ENCODE measurements at places on chromosomes 6 and 20.

GRCh38 chr6:137541534-137542063 lies 47.4 kb upstream of the OLIG3 start:
- DNase-seq: no peak

- DNase-seq: no peak
These were observed 152.0 kb upstream of the EYA4 start for GRCh38 chr6:133088931-133089695.

DNA sequence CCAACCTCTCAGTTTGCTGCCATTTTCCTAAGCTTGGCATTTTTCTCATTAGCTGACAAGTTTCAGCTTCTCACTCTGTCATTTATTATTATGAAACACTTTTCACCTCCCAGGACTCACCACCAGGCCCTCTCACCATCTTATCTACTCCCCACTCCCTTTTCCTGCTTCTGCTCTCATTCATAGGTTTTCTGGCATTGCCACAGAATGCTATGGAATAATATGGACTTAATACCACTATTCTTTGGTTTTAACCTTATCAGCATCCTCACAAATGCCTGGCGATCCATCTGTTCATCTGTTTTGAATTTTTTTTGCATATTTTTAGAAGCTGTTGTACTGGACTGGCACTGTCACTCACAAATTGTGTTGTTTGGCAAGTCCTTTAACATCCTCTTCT lies 16.4 kb upstream of the LAMA4 start:
- DNase-seq: no peak

DNA sequence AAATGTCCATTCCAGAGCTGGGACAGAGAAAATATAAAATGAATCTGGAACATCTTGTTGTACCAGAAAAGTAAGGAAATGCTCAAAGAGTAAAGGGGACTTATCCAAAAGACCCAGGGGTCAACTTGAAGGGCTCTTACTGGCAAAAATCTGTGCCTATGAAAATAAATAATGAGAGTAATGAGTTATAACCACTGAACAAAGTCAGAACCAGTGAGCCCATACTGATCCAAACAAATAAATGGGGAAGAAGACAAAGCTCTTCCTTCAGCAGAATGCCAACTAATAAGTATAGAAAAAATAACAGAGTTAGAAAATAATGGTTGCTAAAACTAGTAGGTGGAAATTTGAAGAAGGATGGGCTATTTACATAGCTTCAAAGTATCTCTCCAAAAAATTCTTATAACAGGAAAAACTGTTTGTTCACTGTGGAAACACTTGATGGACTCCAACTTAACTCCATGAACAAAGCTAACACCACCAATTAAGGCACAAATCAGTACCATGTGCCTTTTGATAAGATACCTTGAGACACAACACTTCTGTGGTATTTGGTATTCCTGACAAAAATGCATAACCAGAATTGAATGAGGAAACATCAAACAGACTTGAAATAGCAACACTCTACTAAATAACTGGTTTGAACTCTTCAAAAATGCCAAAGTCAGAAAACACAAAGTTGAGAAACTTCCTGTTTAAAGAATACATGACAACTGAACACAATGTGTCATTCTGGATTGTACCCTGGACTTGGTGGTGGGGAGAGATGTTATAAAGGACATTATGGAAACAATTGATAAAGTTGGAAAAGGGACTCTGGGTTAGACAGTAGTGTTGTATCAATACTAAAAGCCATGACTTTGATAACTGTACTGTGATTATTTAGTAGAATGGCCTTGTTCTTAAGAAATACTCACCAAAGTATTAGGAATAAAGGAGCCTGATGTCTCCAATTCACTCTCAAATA lies 197.5 kb downstream of the ISM1 start:
- no peak for DNase-seq

GRCh38 chr6:47032974-47033765 lies 9.0 kb downstream of the ADGRF1 start:
- DNase-seq: no peak

DNA sequence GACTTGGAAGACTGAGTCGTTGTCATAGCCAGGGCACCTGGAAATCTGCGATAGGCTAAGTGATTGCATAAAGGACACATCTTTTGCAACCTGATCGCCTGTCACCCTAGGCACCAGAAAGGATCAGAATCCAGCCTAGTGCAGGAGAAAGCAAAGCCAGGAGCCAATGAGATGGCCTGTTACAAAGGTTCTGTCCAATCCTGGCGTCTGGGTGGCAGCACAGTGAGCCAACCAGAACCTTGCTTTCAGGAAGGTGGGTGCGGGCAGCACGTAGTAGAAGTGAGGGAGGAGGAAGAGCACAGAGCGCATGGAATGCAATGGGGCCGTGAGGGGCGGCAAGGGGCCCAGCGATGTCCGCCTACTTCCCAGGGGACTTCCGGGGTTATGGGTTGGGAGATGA lies 120.4 kb upstream of the GGTLC1 start:
- DNase-seq: peak; percentile 50

DNA sequence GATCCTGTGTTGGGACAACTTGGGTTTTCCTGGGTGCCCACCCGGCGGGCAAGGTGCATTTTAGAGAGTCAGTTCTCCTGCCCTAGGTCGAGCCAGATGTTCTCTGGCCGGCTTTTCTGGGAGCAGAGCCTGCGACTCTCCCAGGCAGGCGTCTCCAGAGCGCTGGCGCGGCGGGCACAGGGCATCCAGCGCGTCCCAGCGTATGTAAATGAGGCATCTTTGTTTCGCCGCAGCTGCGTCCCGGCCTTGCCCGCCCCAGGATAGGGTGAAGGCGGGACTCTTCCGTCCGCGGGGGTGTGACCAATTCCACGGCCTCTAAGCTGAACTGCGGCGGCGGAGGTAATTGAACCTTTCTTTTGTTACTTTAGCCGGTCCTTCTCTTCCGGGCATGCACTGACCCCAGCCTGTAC lies 9.1 kb downstream of the GRIK2 start:
- no peak for DNase-seq

GRCh38 chr20:35318502-35319157 lies 26.4 kb upstream of the FAM83C start:
- no peak for DNase-seq

GRCh38 chr20:48411245-48411644 lies 416.6 kb downstream of the PREX1 start:
- no peak for DNase-seq

DNA sequence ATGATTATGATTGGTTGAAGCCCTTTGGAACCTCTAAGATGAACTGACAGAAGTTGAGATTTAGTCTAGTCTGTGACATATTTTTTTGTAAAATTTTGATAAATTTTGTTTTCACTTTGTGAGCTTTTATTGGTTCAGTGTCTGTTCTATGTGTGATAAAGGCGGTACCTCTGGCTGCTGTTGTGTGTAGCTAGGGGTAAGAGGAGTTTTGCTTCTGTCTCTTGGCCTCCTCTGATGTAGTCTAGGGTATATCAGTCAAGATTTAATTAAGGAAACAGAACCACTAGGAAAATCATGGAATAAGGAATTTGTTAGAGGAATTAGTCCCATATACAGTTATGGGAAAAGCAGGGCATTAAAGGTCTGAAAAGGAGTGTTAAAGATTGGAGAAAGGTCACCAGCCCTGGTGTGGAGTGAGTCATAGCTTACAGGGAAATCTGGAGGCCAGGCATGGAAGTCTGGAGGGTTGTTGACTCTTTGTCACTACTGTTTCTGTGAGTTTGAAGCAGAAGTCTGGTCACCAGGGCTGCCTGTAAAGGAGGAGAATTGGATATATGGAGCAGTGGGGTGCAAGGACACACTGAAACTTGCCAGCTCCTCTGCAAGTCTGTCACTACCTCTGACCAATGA lies 28.5 kb downstream of the CDC5L start:
- DNase-seq: no peak

DNA sequence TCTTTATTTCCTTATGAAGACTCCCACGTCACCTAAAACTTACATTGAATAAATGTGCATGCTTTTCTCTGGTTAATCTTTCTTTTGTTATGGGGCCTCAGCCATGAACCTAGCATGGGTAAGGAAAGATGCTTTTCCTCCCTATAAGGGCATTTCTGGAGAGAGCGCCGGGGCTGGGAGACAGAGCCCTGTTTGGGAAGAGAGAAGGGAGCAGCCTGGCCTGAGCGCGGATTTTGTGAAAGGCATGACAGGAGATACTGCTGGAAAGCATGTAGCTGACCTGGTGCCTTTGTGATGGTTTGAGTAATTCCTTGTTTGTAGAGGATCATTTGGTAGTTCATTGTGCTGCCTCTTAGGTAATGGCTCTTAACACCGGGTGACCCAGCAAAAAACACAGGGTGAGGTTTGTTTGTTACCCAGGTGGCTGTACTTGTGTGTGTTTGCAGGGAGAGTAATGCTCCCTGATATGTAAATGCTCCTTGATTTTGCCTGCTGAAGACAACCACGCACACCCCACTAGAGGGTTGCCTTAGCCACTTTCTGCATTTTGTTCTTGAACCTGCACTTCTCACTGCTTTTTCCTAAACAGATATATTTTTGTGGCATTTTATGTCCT lies 59.2 kb downstream of the ANKRD6 start:
- no peak for DNase-seq

DNA sequence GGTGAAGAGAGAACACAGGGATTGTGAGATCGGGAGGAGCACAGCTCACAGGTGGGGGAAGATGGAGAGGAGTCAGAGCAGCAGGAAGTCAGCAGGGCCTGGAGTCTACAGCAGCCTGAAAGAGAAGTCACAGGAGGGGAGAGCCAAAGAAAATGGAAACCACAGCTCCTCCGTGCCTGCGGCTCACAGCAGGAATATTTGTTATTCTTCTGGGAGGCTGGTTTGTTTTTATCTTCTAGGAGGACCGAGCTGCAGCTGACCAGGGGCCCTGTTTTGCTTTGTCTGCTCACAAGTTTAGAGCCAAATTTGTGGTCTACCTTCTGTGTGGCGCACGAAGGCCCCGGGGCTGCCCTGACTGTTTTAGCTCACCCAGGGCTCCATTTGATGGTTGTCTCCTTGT lies 81.8 kb downstream of the CLIC5 start:
- DNase-seq: no peak

- no peak for DNase-seq
These were observed 27.7 kb downstream of the HAO1 start for GRCh38 chr20:7912551-7912950.

DNA sequence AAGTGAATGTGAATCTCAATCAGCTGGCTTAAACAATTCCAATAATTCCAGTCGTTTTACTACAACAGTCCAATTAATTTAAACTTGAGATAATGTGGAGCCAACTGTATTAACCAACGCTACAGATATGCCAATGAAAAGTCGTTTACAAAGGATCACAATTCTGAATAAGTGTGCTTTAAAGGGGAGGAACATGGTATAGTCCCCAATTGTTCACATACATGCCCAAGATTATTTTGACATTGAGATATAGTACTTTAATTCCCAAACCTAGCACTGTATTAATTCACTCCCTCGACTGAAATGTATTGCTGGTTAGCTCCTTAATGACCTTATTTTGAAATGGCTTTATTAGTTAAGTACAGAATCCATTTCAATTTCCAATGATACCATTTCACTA lies 2.5 kb downstream of the AKIRIN2 start:
- DNase-seq: no peak

DNA sequence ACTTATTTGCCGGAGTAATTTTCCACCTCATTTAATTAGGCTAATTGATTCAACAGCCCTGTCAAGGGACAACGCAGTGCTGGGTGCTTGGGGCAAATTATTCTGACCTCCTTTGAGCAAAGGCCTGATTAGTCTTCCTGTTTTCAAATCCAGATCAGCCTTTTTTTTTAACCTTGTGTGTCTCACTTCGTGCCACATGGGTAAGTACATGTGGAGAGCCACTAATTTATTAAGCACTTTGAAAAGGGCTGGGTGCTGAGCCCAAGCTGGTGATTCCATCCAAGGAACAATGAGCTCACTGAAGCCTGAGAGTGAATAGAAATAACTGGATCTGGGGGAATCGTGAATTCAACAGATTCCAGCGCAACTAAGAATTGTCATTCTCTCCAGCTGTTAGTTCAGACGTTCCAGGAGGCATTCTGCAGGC lies 229.3 kb downstream of the CLIC5 start:
- no peak for DNase-seq

DNA sequence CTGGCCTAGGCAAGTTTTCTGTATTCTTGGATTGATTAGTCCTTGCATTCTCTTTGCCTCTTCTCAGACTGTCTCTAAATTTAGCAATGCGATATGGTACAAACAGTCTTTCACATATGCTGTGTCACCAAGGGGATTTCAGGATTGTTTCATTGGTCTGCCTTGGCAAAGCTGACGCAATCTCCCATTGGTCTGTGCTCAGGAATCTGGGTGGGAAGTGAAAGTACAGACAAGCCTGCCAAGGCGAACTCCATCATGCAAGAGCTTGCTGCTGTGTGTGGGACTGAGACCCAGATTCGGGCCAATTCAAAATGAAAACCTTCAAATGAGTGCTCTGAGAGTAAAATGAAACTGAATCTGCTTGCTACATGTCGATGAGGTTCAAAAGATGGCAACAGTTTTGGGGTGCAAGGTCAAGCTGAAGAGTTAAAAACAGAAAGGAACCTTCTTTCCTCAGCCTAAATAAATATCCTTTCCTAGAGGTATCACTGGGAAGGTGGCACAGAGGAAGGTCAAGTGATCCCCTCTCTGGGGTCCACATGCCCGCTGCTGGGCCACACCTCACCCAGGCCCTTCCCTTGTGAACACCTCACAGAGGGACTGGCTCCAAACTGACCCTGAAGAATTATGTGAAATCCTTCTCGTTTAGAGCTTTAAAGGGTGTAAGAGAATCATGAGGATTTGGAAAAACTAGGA lies 198.8 kb upstream of the PREP start:
- no peak for DNase-seq

- no peak for DNase-seq
These were observed 677.5 kb downstream of the HDGFL1 start for GRCh38 chr6:23246896-23247295.

DNA sequence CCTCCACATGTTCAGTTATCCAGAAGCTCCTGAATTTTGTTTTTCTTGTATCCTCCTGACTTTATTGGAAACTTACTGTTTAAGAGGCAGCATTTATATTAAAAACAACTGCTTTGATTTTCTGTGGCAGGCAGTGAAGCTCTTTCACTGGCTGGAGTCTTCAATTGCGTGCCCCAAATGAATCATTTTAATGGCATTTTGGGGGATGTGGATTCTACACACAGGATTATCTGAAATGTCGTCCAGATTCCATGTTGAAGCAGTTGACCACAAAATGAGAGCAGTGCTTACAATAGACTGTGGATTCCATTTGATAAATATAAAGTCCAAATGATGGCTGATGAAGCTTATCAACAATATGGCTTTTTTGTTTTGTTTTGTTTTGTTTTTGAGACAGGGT lies 41.0 kb upstream of the HIVEP1 start:
- no peak for DNase-seq

DNA sequence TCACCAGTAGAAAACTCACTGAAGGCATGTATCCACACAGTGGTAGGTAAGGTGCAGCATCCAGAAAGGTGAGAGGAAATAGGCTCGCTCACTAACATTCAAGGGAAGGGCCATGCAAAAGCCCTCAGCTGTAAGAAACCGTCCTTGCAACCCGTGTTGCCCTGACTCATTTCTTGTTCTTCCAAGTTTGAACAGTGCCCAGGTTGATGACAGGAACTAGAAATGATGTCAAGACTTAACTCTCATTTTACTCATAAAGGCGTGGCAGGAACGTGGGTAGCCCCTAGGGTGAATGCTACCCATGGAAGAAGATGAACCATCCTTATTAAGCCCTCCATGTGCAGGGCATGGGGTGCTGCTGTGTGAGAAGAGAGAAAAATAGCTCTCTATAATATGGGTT lies 187.6 kb downstream of the CD83 start:
- no peak for DNase-seq
